ENCODE measurements at places on chromosomes 7 and 10. TPM values are rescaled to one million over a fixed set of nuclear protein-coding genes. Genes with fewer than 3 reads are reported as not detected.

- no peak for DNase-seq
Observed at GRCh38 chr10:126519992-126520391, 131.7 kb upstream of the ADAM12 start.

DNA sequence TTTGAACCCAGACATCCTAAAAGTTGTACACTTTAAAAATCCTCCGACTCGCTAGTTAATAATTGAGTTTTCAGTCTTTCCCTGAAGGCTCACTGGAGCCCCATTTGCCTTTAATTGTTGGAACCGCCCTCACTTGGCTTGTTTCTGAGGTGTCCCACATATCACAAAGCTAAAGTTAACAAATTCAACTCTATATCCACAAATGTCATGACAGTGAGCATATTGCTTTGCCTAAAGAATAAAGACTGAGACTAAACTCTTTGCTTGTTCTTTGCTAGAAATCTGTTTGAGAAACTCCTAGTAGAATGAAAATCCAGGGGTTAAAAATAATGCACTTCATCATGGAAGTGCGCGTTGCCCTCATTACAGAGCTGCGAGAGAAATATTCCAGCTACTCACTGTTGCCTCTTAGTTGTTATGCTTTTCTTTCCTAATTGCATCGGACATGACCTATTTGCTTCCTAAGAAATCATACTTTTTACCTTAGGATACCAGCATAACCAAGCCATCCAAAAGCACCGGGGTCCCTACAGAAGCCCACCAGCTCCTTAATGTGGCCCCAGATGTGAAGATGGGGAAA, 752 bp downstream of the THSD7A start:
- DNase-seq = no peak

DNA sequence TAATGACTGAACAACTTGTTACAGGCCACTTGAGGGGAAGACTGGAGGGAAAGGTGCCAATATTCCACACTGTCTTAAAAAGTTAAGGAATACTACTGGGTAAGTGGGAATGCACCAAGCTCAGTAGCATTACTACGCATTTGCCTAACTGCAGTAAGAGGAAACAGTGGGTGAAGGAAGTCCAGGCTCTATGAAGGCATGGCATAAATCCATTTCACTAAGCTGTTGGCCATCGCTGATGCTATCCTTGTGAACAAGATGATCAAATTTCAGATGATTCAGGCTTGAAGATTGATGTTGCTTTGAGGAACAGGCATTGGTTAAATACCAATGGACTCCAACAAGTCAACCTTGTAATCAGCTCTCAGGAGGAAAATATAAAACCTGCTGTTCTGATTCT, 44.2 kb upstream of the TES start:
- DNase-seq = no peak

GRCh38 chr10:12797471-12798262, 203.8 kb downstream of the CCDC3 start:
- DNase-seq = no peak

DNA sequence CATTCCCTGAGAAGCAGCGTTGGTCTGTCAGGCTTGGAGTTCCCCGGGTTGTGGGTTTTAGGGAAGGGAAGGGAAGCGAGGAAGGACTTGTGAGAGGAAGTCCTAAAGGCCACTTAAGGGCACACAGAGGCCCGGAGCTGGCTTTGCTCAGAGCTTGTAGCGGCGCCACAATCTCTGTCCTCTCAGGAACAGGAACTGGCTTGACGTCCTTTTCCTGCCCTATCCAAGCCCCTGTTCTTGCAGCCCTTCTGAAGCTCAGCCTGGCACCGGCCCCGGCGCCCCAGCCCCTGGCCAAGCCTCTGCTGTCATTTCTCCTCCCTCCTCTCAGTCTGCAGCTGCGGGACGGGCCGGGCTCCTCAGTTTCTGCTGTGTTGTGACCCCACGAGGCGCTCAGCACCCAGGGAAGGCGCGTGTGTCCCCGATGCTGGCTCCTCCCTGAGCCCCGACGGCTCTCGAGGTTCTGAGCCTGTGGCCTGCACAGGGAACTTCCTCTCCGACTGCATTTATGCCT, at the start of gene GIMAP8:
GIMAP8 (plus strand) TSS at position 140 of the 511 bp plus-strand sequence. CDS start 16,069 bp downstream, outside the sequence.
- peak; percentile 35 for DNase-seq

GRCh38 chr10:127423218-127423915, 125.7 kb upstream of the NPS start:
- no peak for DNase-seq

The PYROXD2 gene
- total RNA-seq = 0.22 TPM
